ENCODE measurements at places on chromosomes 5 and 9. TPM values are rescaled to one million over a fixed set of nuclear protein-coding genes. Genes with fewer than 3 reads are reported as not detected.
A peak's percentile ranks its signal among the peaks of the same experiment; 100 is the strongest.

DNA sequence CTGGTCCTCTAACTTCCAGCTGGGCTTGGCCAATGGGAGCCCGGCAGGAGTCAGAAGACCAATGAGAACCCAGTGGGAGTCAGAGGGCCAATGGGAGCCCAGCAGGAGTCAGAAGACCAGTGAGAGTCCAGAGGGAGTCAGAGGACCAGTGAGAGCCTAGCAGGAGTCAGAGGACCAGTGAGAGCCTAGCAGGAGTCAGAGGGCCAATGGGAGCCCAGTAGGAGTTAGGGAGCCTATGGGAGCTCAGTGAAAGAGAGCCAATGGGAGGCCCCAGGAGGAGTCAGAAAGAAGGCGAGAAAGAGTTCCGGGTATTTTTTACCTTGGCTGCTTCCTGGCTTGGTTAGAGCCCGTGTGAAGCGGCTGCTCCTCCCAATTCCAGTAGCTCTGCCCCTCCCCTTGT, 191.0 kb downstream of the GABBR2 start:
- ATAC-seq: no peak

GRCh38 chr5:164672931-164673694, 1167.7 kb downstream of the MAT2B start:
- no peak for ATAC-seq

DNA sequence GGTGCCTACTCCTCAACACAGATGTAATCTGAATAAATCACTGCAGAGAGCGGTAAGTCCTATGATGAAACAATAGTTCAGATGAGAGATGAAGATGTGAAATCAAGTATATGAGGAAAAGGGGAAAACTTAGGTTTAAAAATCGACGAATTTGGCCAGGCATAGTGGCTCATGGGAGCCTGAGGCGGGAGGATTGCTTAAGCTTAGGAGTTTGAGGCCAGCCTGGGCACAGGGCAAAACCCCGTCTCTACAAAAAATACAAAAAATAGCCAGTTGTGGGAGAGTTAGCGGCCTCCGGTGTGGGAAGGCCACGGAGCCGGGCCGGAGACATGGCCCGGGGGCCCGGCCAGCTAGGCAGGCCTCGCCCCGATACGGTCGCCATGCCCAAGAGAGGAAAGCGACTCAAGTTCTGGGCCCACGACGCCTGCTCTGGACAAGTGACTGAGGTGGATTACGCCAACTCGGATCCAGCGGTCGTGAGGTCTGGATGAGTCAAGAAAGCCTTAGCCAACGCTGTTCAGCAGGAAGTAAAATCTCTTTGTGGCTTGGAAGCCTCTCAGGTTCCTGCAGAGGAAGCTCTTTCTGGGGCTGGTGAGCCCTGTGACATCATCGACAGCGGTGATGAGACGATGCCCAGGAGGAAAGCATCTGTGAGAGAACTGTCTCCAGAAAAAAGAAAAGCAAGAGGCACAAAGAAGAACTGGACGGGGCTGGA, 62.8 kb upstream of the SUB1 start:
- ATAC-seq: peak; percentile 92

DNA sequence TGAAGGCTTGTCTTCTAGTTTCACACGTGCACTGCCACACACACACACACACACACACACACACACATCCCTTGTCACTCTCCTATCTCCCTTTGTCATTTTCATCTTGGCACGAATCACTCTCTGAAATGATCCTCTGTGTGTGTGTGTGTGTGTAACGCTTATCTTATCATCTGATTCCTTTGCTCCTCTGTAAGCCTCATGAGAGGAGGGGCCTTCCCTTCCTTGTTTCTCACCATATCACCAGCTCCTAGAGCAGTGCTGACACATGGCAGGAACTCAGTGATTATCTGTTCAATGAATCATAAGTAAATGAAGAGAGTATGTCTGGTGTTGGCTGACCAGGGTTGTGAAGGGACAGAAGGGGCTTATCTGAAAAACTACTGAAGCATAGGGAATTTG, 53.3 kb downstream of the PDE4D start:
- ATAC-seq: no peak

PLCXD3 gene
- total RNA-seq: 0.48 TPM

- ATAC-seq: no peak
These were observed 84.5 kb upstream of the RAI14 start for GRCh38 chr5:34571677-34572041.

- ATAC-seq: peak; percentile 22
These were observed 31.4 kb downstream of the RXRA start for GRCh38 chr9:134357631-134358025.

DNA sequence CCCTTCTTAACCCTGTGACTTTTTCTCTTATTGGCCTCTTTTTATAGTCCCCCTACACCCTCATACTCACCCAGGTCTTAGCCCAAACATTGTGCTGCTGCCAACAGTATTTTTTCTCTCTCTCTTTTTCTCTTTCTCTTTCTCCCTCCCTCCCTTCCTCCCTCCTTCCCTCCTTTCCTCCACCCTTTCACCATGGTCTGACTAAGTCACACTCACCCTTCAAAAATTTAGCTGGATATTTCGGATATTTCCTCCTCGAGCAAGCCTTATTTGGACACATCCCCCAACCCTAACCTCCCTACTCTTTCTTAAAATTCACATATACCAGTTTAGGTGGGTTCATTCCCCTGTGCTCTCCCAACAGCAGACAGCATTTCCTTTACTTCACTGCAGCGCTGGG, 64.7 kb downstream of the FGF1 start:
- no peak for ATAC-seq

RAI14 gene
- total RNA-seq: 9.8 TPM

SOHLH1 gene
- not detected for total RNA-seq

- no peak for ATAC-seq
These were observed 1039.8 kb upstream of the SEMA6A start for GRCh38 chr5:117614408-117614807.

DNA sequence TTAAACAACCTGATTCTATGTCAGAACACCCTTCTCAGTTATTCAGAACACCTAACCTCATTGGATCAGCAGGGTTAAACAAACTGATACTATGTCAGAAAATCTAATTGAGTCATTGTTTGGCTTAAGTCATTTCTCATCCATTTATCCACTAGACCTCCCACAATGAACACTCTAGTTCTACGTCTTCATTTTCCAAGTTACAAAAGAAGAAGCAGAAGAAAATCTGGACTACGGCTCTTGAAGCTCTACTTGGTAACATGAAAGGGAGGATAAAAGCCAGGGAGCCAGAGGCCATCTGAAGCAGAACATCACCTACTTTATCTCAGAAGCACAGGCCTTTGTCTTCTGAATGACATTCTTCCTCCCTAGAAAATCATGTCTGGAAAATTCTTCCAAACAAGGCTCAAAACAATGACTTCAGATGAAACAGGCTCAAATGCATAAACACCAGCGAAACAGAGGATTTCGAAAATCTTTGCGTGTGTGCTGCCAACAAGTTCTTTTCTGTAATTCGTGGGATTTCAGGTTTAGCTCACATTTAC, 35.4 kb upstream of the TGFBI start:
- ATAC-seq: no peak

TRPM3 gene
- not detected for total RNA-seq

GRCh38 chr5:147805030-147805454, 22.5 kb upstream of the JAKMIP2 start:
- ATAC-seq: peak; percentile 43

GRCh38 chr5:2142456-2142954, 259.8 kb upstream of the IRX4 start:
- ATAC-seq: no peak

- ATAC-seq: no peak
These were observed 69.8 kb downstream of the KDM4C start for GRCh38 chr9:6827439-6828145.

Measured in esophagus mucosa (tissue), 1 donor.